Nucleus accumbens (tissue), 56 donors: ENCODE measurements at places on chromosomes 11 and 22.

DNA sequence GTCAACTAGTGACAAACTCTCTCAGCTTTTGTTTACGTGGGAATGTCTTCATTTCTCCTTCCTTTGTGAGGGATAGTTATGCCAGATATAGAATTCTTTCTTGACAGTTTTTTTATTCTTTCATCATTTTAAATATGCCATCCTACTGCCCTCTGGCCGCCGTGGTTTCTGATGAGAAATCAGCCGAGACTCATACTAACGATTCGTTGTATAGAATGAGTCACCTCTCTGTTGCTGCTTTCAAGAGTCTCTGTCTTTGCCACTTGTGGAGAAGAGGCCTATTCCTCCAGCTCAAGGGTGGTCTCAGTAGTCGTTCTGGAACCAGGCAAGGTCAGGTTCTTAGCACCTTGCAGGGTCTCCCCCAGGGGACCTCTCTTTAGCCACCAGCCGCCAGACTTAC is 8.0 kb downstream of the MYO7A start:
- no peak for DNase-seq

DNA sequence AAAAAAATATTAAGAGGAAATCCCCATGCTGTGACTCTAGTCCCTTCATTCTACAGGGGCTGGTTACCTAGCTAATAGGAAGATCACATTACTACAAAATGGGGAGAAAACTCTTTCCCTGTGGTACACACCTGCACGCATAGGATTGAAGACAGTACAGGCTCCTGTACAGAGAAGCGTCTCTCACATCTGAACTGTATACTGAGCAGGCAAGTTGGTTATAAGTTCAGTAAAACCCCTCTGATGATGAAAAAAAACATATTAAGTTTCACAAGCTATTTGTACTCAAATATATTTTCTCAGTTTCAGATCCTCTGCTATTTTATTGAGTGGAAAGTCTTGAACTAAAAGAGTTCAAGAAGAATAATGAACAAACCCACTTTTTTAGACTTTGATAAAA is 156.9 kb upstream of the HSD17B12 start:
- DNase-seq = no peak

DNA sequence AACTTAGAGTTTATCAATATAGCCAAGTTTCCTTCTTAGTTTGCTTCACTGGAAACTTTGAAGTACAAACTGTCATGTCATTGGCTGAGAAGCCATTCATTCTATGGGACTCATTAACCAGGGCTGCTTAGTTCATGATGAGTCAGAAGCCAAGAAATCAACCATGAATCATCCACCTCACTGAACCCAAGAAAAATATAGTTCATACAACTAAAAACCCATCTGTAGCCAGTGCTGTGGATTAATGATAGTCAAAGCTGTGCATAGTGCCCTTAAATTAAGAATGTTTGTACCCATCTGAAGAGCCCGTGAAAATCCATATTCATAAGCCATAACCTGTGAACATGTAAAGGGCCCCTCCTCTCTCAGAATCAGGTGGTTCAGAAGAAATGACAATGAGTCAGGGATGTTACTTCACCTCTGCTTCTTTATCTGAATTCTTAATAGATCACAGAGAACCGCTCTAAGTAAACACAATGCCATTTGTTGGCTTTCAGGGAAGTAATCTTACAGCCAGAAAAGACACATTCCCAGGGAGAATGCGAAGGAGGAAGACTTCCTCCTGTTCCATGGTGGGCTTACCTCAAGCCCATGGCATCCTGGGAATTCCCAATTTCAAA is 25.4 kb downstream of the MMP20 start:
- DNase-seq = no peak

DNA sequence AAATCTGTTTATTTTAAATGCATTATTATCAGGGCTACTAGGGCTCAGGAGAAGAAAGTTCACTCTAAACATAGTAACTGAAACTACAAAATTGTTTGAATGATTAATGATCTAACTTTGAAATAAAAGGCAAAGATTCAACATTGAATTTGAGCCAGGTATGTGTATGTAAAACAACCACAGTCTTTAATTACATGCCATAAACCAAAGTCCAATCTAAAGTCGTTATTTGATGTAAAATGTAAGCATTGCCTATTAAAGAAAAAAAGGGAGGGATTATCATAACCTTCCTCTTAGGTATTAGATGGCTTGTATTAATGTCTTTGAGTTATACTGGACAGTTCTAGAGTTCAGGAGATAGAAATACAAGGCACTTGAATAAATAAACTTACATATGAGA is 25.2 kb upstream of the PANX1 start:
- no peak for DNase-seq
